Activated T-helper 1 cell treated with anti-CD3 and anti-CD28 coated beads, Interleukin-2, amount 50 U/mL, for 16 hours (primary cell): ENCODE measurements at places on chromosomes 16 and 17.
A peak's percentile ranks its signal among the peaks of the same experiment; 100 is the strongest.

DNA sequence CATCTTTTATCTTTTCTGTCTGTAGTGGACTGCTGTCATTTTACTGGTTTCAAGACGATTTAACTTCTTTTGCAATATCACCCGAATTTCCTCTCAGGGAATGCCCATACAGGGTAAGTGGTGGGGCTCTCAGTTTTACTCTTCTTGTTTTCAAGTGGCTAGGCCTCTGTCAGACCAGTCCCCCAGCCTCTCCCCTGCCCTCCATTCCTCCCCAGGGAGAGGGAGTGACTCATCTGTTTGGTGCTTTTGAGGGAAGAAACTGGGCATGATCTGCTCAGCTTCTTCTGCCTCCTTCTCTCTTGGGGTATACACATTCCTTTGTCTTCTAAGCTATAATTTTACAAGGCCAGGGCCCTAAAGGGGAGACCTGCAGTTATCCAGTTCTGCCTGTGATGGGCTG is 332.0 kb downstream of the CBLN1 start:
- DNase-seq: no peak

DNA sequence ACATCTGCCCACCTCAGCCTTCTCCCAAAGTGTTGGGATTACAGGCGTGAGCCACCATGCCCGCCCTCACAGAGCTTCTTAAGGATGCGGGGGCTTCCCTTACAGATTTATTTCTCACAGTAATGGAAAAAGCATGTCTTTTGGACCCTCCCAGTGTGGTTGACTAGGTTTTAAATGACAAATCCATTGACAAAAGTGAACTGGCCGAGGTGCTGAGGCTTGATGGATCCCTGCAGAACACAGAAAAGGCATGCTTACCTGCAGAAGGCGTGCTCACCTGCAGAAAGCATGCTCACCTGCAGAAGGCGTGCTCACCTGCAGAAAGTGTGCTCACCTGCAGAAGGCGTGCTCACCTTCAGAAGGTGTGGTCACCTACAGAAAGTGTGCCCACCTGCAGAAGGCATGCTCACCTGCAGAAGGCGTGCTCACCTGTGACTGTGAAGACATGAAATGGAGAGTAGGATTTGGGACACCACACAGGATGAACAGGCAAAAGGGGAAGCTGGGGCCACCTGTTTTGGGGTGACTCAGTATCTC is 15.1 kb upstream of the BBS2 start:
- DNase-seq: no peak

DNA sequence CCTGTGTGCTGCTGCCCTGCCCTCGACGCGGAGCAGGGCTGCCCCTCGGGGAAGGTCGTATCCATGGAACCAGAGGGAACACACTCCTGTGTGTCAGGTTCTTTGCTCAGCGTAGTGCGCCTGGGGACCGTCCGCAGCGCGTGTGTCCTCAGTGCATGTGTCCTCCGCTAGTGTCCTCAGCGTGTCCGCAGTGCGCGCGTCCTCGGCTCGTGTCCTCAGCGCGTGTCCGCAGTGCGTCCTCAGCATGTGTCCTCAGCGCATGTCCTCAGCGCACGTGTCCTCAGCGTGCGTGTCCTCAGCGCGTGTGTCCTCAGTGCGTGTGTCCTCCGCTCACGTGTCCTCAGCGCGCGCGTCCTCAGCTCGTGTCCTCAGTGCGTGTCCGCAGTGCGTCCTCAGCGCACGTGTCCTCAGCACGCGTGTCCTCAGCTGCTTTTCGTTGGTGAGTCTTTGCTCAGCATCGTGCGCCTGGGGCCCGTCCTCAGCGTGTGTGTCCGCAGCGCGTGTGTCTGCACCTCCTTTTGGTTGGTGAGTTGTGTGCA is 59.2 kb upstream of the ZNF750 start:
- no peak for DNase-seq

DNA sequence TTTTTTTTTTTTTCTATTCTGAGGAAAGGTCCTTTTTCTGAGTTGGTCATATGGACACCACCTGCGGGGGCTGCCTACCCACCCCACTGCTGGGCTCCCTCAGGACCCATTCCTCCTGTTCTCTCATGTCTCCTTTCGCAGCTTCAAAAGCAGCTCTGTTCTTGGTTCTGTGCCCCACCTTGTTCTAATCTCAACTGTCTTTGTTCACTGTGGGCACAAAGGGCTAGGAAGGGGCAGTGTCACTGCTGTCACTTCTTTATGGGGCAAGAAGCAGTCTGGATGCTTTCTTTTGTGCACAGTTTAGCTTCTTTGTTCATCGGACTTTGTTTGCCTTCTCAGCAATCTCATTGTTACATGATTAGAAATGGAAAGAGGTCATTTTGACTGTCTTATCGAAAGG is 7.1 kb downstream of the GOSR2 start:
- DNase-seq: no peak

DNA sequence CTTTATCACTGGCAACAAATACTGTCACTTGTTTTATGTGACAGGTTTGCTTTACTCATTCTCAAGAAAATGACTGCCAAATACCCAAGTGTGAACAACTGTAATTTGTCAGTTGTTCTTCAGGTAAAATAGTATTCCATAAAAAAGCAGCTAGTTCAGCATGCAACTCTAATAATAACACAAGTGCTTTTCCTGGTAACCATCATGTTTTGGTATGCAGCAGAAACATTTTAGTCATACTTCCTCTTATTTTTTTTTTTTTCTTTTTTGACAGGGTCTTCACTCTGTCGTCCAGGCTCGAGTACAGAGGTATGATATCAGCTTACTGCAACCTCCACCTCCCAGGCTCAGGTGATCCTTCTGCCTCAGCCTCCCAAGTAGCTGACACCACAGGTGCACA is 4.6 kb downstream of the TERF2 start:
- no peak for DNase-seq

GRCh38 chr17:58351831-58352595 is at the start of gene SUPT4H1:
SUPT4H1 (minus strand) TSS chr17:58352201; CDS start chr17:58352135, 66 bp downstream.
- DNase-seq: peak; percentile 79

DNA sequence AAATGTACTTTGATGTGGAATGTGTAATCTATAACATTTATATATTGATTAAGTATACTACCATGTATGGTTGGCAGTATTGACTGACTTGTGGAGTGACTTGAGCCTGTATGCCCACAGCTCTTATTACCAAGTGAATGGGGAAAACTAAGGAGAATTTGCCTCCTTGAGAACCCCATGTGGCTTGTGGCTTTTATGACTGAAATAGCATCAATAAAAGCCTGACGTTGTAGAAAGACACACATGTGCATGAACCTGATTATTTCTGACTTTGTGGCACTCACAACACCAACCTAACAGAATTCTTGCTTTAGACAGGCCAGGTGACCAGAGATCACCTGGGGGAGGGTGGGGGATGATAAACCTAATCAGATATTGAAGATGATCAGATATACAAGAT is 2.1 kb upstream of the LRRC75A start:
- DNase-seq: no peak

GRCh38 chr17:20242271-20242670 is 225.1 kb downstream of the LGALS9B start:
- no peak for DNase-seq

DNA sequence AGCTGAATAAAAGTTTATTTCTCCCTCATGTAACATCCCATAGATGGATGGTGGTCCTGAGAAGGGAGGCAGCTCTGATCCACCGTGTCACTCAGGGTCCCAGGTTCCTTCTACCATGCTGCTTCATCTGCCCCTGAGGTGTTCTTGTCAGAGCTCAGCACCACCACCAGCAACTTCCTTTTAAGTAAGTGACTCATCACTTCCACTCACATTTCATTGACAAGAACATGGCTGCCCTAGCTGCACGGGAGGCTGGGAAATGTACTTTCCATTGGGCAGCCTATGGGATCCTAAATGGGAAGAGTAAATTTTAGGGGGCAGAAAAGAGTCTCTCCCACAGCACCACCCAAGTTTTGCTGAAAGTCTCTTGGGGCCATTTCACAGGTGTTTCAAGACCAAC is 134.7 kb downstream of the USP31 start:
- DNase-seq: no peak

- no peak for DNase-seq
Observed at GRCh38 chr16:8096211-8096610, 494.1 kb downstream of the TMEM114 start.

DNA sequence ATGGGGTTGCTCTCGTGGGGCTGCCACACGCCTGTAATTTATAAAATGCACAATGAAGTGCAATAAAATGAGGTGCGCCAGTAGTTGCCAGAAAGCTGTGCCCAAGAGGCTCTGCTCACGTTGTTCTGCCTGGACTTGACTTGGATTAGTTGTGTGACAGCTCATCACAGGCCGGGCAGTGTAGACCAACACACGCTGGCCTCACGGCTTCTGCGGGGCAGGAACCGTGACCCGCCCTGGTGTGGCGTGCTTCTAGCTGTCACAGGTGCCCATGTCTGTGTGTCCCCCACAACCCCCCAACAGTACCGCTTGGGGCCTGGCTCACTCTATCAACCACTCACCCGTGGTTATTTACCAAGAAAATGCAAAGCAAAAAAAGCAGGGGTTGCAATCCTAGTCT is 112.2 kb upstream of the ZNF750 start:
- DNase-seq: no peak

GRCh38 chr16:53769787-53770186 is 65.8 kb downstream of the FTO start:
- DNase-seq: no peak

DNA sequence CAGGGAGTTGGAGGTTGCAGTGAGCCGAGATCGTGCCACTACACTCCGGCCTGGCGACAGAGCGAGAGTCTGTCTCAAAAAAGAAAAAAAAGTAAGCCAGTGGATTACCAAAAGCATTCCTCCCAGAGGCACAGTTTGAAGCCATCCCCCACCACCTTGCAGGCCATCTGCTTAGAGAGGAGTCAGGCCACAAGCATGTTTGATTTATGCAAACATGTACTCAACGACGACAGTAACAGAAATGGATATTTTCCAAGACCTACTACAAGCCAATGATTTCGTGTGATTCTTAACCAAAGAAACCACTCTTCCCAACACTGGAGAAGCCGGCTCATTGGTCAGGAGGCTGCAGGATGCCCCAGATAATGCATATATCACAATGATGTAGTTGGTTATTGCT is 34.8 kb downstream of the MYH13 start:
- no peak for DNase-seq

DNA sequence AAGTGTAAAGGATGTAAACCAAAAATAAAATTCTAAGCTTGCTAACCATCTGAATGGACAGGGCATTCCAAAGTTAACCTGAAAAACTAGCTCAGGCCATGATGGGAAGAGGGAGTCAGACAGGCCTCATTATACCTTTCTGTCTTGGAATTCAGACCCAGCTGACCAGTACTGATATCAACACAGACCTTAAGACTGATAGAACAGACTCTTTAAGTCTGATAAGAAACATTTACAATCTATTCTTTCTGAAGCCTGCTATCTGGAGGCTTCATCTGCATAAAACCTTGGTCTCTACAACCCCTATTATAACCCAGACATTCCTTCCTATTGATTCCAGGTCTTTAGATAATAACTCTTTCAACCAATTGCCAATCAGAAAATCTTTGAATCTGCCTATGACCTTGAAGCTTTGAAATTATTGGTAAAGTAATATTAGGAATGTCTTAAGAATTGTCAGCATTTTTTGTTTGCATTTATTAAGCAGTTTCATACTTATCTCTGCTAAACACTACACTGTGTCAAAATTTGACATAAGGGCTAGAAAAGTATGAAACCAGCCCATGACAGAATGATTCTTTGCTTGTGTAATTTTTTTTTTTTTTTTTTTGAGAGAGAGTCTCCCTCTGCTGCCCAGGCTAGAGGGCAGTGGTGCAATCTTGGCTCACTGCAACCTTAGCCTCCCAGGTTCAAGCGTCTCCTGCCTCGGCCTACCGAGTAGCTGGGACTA is 12.9 kb upstream of the PRSS54 start:
- no peak for DNase-seq

- DNase-seq: no peak
Observed at GRCh38 chr16:31118223-31119155, 1.0 kb downstream of the KAT8 start.
